ENCODE measurements at places on chromosomes 7 and 10.

- no peak for DNase-seq
Observed at GRCh38 chr10:59107147-59107546, 69.3 kb upstream of the PHYHIPL start.

- no peak for DNase-seq
Observed at GRCh38 chr7:145378197-145378596, 542.3 kb upstream of the TPK1 start.

- DNase-seq, result peak; percentile 95
Observed at GRCh38 chr10:72259491-72260238, 14.1 kb upstream of the DDIT4 start.

GRCh38 chr7:32673275-32673983 is 178.1 kb downstream of the AVL9 start:
- no peak for DNase-seq

- no peak for DNase-seq
Observed at GRCh38 chr7:108603656-108604306, 34.1 kb downstream of the DNAJB9 start.

- DNase-seq, result no peak
Observed at GRCh38 chr10:101085846-101086245, 24.1 kb downstream of the KAZALD1 start.

DNA sequence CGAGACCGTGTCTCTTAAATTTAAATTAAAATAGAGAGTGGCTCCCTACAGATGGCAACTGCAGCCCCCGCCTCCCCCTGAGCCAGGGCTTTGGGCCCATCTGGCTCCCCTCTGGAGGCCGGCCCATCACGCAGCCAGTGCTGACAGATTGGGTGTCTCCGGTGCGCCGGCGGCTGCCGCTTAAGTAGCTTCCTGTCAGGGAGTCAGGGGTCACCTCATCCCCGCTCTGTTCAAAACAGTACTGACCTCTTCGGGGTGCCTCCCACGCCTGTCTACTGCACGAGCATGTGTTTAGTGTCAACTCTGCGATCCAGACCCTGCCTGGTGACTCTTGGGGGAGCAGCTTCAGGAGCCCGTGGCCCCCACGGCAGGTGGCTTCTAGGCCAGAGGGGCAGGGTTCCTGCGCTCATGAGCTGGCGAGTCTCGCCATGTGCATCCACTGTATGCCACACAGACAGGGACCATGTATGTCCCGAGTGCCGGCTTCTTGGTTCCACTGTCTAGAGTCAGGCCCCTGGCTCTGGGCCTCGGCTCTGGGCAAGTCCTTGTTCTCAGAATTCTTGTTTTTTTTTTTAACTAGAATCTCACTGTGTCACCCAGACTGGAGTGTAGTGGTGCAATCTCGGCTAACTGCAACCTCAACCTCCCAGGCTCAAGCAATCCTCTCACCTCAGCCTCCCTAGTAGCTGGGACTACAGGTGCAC is 36.1 kb downstream of the KCTD7 start:
- no peak for DNase-seq

- peak; percentile 47 for DNase-seq
Observed at GRCh38 chr10:3948843-3949242, 163.8 kb upstream of the KLF6 start.

DNA sequence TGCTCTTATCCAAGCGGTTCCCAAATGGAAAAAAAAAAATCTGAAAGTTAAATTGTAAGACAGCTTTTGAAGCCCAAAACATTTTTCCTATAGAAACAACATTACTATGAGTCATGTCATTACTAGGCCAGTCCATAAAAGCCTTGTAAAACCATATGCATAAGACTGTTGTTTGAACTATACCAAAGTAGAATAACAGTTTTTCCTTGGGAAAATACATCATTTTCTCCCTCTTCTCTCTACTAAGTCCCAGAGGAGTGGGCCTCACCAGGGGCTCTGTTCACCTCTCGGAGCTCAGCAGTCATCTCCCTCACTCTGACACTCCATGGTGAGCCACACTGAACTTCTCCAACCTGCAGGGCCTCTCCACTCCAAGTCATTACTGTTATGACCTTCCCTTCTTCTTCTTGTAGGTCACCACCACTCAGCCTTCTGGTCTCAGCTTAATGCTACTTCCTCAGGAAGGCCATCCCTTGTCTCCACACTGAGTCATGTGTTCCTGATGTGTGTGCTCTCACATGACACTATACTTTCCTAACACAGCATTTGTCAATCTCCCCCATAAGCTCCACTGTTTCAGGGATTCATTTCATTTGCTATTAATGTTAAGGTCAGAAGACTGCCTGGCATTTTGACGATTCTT is 32.5 kb downstream of the ZNF438 start:
- peak; percentile 42 for DNase-seq

DNA sequence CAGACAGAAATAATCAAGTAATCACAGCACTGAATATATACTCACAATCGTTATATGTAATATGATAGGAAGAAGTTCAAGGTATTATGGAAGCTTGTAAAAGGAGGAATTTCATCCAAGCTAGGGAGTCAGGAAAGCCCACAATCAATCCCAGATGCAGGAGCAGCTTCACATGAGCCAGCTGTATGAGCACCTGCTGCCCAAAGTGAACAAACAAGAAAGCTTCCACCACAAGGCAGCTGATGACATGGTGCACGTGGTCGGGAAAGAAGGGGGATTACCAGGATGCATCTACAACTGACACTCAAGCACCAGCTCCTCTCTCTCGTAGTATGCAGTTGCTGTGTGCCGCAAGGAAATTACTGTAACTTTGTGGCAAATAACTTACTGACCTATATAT is 225.2 kb downstream of the XPNPEP1 start:
- no peak for DNase-seq

DNA sequence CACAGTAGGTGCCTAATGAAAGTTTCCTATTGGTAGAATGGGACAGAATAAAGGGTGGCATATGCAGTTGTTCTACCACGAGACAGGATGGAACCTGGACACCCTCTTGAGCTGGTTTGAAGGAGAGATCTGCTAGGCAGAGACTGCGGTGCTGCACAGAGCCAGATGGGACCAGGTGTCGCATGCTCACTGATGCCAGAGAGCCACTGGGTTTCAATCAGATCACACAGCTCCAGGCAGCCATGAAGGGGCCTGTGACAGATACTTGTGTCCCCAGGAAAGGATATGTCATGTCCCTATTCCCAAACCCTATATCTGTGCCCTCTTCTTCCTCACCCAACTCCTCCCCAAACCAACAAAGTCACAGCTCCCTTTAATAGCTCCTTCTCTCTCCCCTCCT is 235.7 kb downstream of the PRPF18 start:
- DNase-seq, result no peak

DNA sequence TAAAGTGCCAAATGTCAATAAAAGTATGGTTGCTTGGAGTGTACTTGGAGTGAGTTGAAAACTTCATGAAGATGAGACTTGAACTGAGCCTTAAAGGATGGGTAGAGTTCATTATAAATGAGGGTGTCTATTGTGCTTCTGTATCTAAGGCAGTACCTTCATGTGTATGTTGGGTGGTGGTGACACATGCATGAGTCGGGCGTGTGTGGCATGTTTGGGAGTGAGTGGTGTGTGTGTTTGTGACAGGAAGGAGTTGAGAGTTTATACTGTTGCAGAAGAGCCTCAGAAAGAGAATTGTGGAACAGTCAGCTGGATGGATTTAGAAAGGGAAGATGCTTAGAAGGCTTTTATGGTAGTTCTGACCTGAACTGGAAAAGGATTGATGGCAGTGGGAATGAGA is 6.0 kb upstream of the ZRANB1 start:
- DNase-seq, result no peak

DNA sequence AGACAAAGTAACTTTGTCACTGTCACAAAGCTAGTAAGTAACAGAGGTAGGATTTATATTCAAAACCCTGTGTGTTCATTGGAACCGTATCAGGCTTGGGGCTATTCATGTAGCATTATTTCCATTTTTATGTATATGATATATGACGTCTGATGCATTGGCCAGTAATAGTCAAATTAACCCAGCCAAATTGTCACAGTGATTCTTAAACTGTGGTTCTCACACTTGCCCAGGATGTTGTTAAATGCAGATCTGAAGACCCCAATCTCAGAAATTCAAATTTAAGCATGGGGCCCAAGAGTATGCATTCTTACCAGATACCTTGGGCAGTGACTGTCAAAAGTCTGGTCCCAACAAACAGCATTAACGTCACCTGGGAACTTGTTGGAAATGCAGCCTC is 63.9 kb downstream of the C1GALT1 start:
- no peak for DNase-seq

GRCh38 chr10:23885853-23886252 is 323.1 kb upstream of the KIAA1217 start:
- no peak for DNase-seq

- peak; percentile 49 for DNase-seq
Observed at GRCh38 chr7:77765906-77766800, 32.1 kb downstream of the TMEM60 start.

- DNase-seq, result peak; percentile 83
Observed at GRCh38 chr7:114879554-114879953, 42.3 kb upstream of the MDFIC start.

GRCh38 chr7:140888087-140888486 is 36.6 kb downstream of the BRAF start:
- no peak for DNase-seq

DNA sequence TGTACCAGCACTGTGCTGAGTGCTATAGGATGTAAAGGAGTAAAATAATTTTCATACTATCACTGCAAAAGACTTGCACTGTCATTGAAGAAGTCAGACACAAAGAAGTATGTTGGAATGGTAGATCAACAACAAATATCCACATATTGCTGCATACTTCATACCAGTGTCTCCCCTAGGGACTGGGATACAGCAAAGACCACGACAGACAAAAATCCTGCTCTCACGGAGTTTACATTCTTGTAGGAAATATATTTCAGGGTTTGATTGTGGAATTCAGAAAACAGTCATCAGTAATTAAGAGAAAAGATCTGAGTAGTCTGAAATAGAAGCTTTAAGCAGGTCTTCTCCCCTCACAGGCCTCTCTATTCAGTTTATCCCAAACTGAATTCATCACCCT is 49.4 kb upstream of the PLXNA4 start:
- peak; percentile 52 for DNase-seq

DNA sequence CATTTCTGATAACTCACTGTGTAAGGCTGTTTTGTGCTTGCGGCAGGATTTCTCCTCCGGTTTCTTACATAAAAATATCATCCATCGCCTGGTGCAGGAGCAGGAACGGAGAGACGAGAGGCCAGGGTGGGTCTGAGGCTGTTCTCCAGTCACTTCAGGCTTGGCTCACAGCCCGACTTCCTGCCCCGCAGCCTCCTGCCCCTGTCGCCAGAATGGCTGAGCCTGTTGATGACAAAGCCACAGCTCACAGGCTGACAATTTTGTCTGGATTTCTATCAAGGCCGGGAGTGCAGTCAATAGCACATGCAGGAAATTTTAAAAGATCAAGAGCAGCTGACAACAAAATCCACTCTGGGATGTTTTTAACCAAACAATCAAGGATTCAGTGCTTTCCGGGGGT is 229.7 kb upstream of the ZNF32 start:
- DNase-seq, result peak; percentile 77

- peak; percentile 88 for DNase-seq
Observed at GRCh38 chr7:47227762-47228177, 354.1 kb downstream of the TNS3 start.

DNA sequence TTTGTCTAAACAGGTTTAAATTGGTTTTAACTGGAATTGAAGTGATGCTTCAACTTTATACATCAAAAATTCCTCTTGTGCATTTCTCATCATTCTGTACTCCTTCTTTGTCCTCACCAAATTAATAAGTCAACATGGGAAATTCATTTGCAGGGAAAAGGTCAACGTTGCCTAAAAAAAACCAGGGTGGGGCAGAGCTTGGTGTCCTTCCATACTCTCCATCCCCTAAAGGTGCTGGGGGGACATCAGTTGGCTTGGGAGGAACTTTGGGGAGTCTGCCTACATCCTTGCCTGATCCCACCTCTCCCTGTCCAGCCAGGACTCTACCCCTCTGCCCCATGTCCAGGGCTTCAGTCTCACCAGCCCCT is 34.1 kb upstream of the SLC26A3 start:
- DNase-seq, result no peak

DNA sequence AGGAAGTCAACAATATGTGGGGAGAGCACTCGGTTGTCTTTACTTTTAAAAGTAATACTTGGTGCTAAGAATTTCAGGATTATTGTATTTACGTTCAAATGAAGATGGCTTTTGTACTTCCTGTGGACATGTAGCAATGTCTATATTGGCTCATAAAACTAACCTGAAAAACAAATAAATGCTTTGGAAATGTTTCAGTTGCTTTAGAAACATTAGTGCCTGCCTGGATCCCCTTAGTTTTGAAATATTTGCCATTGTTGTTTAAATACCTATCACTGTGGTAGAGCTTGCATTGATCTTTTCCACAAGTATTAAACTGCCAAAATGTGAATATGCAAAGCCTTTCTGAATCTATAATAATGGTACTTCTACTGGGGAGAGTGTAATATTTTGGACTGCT is 32.7 kb downstream of the SIRT1 start:
- DNase-seq, result no peak

DNA sequence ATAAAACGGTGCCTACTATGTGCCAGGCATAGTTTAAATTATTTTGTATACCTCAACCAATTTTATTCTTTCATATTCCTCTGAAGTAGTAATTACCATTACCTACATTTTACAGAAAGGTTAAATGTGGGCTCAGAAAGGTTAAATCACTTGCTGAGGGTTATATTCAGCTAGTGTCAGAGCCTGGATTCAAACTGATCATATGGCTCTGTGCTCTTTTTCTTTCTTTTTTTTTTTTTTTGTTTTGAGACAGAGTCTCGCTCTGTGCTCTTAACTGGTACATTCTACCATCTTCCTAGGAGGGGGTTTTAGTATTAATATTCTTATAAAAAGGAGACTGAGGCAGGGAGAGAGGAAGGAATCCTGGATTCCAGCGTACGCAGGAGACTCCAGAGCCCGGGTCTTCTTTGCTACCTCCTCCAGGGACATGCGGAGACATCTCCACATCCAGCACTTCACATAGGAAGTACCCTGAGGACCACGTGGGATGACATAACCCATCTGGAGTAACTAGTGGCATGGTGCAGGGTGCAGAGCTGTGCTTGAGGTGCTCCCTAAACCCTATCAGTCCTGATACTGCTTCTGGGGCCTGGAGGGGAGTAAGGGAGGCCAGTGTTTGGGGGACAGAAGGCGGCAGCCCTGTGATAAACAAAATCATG is 29.6 kb upstream of the ATXN7L1 start:
- no peak for DNase-seq
